ENCODE measurements at places on chromosomes 11 and 22.
A peak's percentile ranks its signal among the peaks of the same experiment; 100 is the strongest.

DNA sequence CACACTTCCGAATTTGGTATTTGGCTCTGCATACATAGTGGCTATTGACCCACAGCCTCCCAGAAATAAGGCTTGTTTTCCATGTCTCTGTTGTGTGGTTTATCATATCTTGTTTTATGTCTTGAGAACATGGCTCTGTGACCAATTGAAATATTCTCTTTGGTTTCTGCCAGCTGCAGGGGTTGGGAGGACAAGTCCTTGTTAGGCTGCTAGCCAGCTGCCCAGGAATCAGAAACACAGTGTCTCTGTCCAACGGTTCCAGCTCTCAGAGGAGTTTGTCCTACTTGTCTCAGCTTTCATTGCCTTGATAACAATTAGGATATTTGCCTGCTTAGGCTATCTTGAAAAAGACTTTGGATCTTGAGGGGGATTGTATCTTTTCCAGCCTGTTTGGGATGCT lies 6.0 kb upstream of the SLC7A4 start:
- DNase-seq = no peak

DNA sequence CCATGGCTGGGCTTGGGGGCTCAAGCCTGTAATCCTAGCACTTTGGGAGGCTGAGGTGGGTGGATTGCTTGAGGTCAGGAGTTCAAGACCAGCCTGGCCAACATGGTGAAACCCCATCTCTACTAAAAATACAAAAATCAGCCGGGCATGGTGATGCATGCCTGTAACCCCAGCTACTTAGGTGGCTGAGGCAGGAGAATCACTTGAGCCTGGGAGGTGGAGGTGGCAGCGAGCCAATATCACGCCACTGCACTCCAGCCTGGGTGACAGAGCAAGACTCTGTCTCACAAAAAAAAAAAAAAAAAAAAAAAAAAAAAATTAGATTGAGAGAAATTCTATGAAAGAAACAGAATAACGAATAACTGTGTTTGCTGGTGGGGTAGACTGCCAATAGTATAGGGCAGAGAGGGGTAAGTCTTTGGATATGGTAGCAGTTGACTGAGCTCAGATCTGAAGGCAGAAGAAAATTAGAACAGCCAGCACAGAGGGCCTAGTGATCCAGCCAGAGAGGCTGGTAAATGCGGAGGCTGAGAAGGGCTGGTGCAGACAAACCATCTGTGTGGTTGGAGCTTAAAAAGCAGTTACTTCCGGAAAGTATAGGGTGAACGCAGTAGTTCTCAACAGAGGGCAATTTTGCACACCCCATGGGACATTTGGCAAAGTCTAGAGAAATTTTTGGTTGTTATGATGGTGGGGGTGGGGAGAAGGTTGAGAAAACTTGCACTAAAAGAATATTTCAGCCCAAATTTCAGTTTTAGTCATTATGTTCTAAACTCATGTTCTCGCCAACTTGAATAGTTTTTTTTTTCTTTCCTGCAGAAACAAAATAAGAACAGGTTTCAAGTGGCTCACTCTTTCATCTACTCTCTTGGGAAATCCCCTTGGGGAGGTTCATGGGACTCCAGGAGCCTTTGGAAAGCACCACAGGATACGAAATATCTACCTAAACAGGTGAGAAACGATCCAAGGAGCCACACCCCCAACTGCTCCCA lies 1.6 kb upstream of the HORMAD2 start:
- DNase-seq = no peak

- DNase-seq = no peak
Observed at GRCh38 chr11:62444236-62444833, 25.5 kb downstream of the SCGB1A1 start.

- DNase-seq = no peak
Observed at GRCh38 chr11:56013805-56014204, 13.6 kb upstream of the OR5AS1 start.

DNA sequence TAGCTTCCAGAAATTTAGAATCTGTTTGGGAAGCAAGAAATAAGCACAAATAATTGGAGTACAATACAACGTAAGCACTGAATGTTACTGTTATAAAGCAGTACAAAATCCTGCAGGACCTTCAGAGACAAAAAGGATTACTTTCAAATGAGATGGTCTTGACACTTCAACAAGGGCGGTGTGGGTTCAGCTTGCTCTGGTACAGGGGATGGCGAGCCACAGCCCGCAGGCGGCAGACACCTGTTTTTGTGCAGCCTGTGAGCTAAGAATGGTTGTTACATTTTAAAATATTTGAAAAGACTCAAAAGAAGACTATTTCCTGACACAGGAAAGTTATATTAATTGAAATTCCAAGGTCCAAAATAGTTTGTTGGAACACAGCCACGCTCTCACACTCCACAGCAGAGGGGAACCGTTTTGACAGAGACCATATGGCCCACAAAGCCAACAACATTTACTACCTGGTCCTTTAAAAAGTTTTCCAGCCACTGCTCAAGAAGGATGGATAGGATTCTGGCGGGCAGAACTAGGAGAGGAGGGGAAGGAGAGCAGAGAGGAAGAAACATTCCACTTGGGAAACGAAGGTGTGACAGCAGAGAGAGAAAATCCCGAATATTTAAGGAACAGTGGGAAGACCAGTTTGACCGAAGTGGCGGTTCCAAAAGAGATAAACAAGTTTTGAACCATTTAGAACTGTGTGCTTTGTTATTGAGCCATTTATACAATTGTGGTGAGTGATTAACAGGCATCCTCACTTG lies 6.3 kb downstream of the PRDM10 start:
- DNase-seq = no peak

- no peak for DNase-seq
Observed at GRCh38 chr11:20672575-20672974, 3.2 kb downstream of the NELL1 start.

- no peak for DNase-seq
Observed at GRCh38 chr11:73147771-73148681, 5.9 kb upstream of the FCHSD2 start.

DNA sequence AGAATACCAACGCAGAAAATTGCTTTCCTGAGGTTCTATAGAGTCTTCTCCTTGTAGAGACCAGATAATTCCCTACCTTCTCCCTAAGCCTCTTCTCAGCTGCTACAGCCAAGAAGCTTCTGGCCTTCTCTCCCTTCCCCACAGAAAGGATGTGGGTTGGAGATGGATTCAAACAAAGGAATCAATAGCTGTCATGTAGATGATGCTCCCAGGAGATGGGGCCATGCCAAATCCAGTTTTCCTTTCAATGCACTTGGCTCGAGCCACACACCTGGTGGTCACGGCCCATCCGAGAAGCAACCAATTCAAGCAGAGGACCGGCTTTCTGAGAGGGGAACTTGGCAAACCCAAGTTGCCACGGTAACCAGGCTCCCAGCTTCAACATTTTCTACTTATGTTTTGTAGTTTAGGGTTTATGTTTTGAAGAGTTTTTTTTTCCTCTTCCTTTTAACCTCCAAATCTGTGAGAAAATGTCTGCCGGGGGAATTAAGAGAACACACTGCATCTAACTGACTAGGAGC lies 31.3 kb upstream of the OPCML start:
- no peak for DNase-seq

- no peak for DNase-seq
Observed at GRCh38 chr11:2565447-2566222, 120.8 kb downstream of the KCNQ1 start.

GRCh38 chr11:72643547-72643946 lies 30.7 kb downstream of the PDE2A start:
- DNase-seq = no peak

- peak; percentile 9 for DNase-seq
Observed at GRCh38 chr11:67996622-67997474, 7.0 kb downstream of the UNC93B1 start.

DNA sequence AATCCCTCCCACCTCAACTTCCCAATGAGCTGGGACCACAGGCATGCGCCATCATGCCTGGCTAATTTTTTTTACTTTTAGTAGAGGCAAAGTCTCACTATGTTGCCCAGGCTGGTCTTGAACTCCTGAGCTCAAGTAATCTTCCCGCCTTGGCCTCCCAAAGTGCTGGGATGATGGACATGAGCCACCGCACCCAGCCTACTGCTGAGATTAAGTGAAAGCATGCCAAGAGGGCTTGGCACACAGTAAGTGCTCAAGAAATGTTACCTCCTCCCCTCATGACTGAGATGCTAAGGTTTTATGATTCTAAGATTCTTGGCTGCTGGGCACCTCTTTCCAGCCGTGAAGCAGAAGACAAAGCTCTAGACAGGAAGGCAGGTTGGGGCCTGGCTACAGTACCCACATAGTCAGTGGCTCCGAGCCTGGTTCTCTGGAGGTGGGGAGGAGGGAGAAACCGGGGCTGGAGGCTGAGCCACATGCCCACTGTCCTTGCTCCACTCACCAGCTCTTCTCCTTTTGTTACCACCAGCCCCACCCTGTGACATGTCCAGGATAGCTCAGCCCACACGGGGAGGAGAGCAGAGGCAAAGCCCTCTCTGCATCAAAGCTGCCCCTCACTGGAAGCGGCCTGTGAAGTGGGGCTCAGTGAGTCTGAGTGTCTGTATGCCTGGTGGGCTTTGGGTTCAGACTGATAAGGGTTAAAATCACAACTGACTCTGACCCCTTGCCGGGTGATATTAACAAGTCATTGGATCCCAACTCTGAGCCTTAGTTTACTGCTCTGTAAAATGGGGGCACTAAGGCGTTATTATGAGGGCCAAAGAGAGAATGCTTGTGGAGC lies 12.9 kb downstream of the ARHGEF17 start:
- no peak for DNase-seq

GRCh38 chr11:59053387-59053786 lies 32.7 kb upstream of the GLYATL1B start:
- peak; percentile 78 for DNase-seq

DNA sequence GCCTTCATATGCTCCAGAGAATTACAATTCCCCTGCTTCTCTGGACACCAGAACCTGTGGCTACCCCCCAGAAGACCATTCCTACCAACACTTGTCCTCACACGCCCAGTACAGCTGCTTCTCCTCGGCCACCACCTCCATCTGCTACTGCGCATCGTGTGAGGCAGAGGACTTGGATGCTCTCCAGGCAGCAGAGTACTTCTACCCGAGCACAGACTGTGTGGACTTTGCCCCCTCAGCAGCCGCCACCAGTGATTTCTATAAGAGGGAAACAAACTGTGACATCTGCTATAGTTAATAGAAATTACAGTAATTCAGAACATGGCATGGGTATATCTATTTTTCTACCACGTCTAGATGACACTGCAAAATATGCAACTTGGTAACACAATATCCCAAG lies 9.8 kb downstream of the POU2AF3 start:
- DNase-seq = no peak

DNA sequence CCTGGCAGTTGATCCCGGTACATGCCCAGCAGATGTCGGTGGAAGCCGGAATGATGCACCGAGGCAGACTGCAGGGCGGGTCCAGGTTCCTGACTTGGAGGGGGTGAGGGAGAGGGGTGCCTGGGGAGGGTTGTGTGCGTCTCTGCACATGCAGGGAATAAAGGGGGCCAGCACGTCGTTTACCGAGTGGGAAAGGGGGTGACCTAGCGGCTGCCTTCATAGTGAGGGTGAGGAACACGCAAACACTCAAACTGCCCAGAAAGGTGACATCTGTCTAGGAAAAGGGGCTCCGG lies 801.7 kb downstream of the TBC1D22A start:
- DNase-seq = no peak

GRCh38 chr11:40921246-40921645 lies 538.2 kb downstream of the LRRC4C start:
- DNase-seq = no peak

- DNase-seq = no peak
Observed at GRCh38 chr11:14366936-14367335, 8.0 kb upstream of the RRAS2 start.

- no peak for DNase-seq
Observed at GRCh38 chr22:46294784-46295183, 1.9 kb upstream of the GTSE1 start.

DNA sequence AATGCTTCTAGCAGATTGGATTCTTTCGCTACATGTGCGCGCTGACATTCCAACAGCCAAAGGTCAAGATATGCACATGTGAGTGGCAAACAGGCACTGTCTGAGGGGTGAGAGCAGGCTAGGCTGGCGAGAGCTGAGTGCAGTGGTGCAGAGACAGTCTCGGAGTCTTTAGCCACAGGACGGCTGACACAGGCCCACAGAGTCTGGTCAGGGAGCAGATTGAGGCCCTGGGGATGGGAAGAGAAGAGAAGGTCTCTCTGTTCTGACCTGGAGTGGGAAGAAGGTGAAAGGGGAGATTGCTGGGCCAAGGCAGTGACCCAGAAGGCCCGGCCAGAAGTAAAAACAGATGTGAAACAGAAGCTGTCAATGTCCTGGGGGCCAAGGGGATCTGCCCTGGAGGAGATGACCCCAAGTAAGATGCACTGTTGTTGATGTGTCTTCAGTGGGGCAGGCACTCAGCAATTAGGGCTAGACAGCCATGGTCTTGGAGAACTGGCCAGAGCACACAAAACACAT lies 197.8 kb downstream of the ETS1 start:
- no peak for DNase-seq

GRCh38 chr22:50363166-50363802 lies 20.2 kb downstream of the PPP6R2 start:
- no peak for DNase-seq

DNA sequence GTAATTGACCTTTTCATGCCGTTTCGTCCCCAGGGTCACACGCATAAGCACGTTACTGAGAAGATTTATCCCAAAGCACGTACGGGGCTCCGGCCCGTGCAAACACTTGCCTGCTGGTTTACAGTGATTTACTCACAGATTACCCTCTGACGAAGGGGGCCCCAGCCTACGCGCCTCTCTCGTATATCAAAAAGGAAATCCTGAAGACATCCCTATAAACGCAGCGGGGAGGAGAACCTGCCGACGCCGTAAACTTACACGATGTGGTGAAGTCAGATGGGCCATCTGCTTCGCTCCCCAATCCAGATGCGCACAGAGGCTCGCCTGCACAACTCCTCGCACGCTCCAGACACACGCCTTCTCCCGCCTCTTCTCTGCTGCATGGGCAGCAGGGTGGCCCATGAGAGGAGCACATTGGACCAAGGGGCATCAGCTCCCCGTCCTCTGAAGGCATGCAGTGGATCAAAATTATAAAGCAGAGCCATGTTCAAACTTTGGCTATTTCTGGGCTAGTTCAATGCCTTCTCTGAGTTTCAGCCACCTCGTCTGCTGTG lies 123.6 kb downstream of the MN1 start:
- no peak for DNase-seq

GRCh38 chr11:86193297-86194095 lies 51.1 kb upstream of the EED start:
- DNase-seq = peak; percentile 17

GRCh38 chr11:6629573-6629891 lies 10.3 kb upstream of the TPP1 start:
- no peak for DNase-seq

Data from stimulated activated CD4-positive, alpha-beta T cell treated with anti-CD3 and anti-CD28 coated beads, Interleukin-1b, Interleukin-23, amount 100 ng/mL, for 1 hour (primary cell).